HTR-8/SVneo (cell line): ENCODE measurements at places on chromosomes 7 and 10.

DNA sequence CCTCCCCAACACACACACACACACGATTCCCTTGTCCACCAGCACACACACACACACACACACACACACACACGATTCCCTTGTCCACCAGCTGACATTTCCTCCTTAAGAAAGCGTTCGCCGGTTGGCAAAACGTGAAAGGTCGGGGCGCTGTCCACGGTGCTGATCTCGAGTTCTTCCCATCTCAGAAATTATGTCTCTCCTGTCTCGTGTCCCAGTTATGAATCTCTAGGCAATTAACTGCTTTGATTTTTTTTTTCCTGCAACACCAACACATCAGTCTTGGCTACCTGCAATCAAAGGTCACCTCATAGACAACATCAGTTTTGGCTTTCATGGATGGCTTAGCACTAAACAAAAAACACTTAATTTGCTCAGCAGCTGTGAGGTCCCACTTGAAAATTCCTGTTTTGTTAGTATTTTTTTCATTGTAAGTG is 1.9 kb downstream of the INA start:
- peak; percentile 35 for DNase-seq

DNA sequence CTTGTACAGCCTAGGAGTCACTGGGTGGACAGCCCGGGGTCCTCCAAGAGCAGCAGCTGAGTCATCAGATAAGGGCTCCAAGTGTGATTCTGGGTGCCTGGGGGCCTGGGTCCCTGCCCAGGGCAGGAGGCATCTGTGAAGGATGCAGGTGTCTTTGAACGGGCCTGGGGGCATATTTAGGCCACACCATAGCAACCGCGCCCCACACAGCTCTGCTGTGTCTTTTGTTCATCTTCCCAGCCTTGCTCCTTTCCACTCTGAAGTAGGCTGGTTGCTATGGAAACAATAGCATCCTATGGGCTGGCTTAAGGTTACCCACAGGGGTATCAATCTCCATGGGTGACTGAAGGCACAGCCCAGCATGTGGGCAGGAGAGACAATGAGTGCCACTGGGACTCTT is 324.7 kb downstream of the TCERG1L start:
- DNase-seq, result no peak

DNA sequence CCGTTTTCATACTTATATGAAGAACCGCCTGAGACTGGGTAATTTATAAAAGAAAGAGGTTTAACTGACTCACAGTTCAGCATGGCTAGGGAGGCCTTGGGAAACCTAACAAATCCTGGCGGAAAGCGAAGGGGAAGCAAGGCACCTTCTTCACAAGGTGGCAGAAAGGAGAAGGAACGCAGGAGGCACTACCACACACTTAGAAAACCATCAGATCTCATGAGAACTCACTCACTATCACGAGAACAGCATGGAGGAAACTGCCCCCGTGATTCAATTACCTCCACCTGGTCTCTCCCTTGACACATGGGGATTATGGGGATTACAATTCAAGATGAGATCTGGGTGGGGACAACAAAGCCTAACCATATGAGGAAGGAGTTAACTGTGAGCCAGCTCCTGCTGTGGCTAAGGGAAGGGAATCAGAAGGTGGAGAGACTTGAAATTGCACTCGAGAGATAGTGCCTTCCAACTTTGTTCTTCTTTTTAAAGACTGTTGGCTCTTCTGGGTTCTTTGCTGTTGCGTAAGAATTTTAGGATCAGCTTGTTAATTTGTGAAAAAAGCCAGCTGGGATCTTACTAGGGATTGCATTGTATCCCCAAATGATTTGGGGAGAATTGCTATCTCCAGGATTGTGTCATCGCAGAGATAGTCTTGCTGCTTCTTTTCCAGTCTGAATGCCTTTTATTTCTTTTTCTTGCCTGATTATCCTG is 21.0 kb downstream of the OPTN start:
- no peak for DNase-seq

DNA sequence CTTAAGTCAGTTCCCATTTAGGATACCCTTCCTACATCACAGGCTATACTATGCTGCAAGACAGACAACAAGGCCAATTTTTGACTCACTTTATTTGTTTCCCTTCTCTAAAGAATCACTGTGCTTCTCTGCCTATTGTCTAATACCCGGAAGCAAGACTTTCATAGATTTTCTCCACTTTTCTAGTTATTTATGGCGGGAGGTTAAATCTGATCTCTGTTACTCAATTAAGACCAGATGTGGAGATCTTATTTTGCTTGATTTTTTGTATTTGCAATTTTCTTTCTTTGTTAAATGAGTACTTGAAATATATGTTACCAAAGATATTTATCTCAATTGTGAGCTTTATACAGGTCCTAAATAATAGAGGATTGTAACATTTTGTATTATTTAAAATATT is 511.5 kb downstream of the ATRNL1 start:
- no peak for DNase-seq

GRCh38 chr10:22780474-22780885 is 66.1 kb upstream of the PIP4K2A start:
- DNase-seq, result no peak

- DNase-seq, result no peak
These were observed 16.5 kb downstream of the CREB3L2 start for GRCh38 chr7:137985253-137985896.

DNA sequence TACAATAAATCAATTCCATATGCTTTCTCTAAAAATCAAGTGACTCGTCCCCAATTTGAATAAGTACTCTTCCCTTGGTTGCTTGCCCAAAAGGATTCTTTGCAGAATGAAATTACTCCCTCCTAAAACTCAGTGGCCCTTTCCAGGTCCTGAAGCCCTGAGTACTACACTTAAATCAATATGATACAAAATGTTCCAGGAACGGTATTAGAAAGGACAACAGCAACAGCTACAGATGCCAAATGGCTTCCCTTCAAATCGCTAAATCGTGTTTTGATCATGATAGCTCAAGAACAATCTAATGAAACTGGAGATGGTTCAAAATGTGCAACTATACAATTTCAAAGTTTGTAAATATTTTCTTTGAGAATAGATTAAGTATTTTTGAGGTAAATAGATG is 59.4 kb downstream of the TPK1 start:
- DNase-seq, result no peak

- no peak for DNase-seq
These were observed 66.1 kb downstream of the AGK start for GRCh38 chr7:141617280-141617679.

DNA sequence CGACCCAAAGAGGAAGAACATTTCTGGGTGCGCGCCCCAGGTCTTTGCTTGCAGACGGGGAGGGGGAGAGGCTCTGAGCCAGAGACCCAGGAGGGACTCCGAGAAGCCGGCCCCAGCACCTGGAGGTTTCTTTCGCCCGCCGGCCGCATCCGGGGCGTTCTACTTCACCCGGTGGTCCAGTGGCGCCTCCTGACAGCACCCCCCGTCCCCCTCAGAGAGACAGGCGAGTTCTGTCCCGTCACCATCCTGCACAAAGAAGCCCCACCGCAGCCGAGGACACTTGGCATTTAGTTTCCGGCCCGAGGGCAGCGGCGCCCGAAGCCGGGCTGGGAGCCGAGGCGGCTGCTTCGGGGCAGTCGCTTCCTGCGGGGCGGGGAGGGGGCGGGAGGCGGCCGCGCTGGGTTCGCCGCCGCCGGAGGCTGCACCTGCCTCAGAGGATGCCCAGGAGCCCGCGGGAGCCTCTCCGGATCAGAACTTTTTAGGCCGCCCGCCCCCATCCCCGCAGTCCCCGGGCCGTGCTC is at the start of gene TMEM178B:
TSS of gene TMEM178B (plus strand) at position 424 of the 521 bp plus-strand sequence.
- DNase-seq, result no peak

- no peak for DNase-seq
These were observed 388.7 kb upstream of the MGMT start for GRCh38 chr10:129078346-129078745.

- DNase-seq, result no peak
These were observed 119.9 kb upstream of the DKK1 start for GRCh38 chr10:52194191-52194590.

GRCh38 chr7:55520426-55521140 is 51.7 kb downstream of the VOPP1 start:
- no peak for DNase-seq

- DNase-seq, result no peak
These were observed 21.0 kb downstream of the TM9SF3 start for GRCh38 chr10:96565774-96566173.

DNA sequence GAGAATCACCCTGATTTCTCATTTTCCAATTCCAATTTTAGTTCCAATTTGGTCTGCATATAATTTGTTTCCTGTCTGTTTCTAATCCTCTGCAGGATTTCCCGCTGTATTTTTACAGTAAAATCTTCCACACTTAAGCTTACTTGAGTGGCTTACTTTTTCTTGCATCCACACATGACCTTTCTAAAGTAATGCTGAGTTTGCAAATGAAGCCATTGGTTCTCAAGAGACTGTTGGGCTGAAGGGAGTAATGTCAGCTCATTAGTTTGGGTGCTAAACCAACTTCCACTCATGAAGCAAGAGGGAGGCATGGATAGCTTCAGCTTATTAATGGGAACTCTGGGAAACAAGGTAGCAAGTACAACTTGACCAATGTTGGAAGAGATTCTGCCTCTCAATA is 146.4 kb downstream of the SNX10 start:
- DNase-seq, result no peak

GRCh38 chr10:59454171-59454919 is 92.0 kb upstream of the FAM13C start:
- DNase-seq, result no peak

GRCh38 chr10:123038782-123039631 is 30.2 kb downstream of the ACADSB start:
- no peak for DNase-seq

DNA sequence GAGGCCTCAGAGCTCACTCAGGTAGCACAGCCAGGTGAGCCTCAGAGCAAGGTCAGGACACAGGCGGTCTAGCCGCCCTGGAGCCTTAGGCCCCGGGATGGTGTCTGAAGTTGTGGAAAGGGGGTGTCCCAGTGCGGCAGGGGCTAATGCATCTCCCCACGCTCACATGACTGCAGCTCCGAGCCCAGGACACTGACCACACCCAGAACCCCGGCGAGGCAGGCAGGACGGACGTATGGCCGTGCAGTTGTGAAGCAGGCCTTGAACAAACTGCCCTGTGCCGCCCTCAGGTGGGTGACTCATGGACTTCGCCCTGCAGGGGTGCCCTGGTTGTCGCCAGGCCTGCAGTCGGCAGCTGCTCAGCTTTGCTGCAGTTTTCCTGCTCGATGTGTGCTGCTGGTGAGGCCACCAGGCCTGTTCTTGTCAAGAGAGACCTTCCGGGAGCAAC is 5.0 kb upstream of the PRKAR1B start:
- DNase-seq, result no peak

- no peak for DNase-seq
These were observed 109.0 kb upstream of the CARD11 start for GRCh38 chr7:3152714-3153113.

DNA sequence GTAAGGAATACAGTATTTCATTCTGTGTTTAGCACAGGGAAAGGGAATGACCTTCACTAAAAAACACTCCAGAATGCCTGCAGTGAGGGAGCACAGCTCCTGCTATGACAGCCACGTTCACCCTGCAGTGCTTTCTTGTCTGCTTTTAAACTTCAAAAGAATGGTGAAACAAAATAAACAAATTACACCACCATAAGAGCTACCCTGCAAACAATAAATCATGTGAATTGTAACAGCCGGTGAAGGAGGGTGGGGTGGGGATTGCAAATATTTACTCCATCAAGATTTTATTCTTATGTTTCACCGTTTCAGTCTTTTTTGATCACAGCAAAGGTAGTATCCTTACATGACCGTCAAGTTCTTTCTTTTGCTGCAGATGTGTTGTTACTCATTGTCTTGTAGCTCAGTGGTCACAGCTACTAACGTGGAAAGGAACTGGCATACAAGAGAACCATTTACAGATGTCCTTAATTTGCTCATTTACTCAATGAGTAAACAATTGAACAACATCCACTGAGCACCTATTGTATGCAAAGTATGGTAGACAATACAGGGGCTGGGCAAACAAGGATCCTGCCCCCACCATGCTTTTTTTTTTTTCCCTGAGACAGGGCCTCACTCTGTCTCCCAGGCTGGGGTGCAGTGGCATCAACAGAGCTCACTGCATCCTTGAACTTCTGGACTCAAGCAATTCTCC is 4.1 kb upstream of the CHN2 start:
- no peak for DNase-seq

DNA sequence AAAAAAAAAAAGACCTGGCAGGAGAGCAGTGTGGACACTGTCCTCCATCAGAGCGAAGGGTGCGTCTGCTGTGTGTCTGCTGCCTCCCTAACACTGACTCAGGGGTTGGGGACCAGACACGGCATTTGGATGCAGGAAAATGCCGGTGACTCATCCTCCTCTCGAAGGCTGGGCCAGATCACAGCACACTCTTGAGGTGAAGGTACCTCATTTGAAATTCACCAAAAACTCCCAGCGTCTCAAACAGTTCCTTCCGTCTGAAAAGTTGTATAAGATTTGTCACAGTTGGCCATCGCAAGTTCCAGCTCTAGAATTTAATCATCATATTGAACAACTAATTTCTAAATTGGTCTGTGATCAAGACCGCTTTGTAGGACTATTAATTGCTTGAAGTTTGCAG is 118.1 kb upstream of the LYZL2 start:
- DNase-seq, result peak; percentile 25
